ENCODE measurements at places on chromosomes 1 and 21.
A peak's percentile ranks its signal among the peaks of the same experiment; 100 is the strongest.

- DNase-seq, result no peak
Observed at GRCh38 chr1:235749755-235750300, 100.2 kb upstream of the GNG4 start.

DNA sequence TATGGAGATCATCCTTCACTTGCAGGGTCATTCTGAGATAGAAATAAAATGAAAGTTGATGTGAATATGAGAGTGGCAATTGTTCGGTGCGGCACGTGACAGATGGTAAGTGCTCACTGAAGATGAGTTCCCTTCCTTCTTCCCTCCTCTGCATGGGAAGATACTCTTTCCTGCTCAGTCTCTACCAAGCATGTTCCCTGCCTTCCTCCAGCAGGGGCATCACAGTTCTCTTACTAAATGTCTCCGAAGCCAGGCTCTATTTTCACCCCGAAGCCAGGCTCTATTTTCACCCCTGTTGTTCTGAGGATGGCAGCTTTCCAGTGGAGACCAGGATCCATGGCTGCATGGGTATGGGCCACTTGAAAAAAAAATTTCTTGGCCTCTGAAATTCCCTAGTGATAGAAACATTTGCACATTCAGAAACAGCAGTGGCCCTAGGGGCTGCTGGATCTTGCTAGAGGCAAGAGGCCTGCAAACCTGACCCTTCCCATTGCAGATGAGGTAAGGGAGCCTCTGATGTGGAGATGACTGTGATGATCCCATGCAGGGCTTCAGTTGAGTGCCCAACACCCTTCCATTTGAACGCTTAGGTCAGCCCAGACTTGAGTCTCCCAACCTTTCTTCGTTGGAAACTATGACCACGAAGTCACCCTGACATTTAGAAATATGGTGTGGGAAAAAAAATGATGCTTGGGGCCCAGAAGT is 123.7 kb upstream of the HMGB4 start:
- no peak for DNase-seq

GRCh38 chr1:61426885-61427284 is 298.1 kb downstream of the TM2D1 start:
- DNase-seq, result no peak

DNA sequence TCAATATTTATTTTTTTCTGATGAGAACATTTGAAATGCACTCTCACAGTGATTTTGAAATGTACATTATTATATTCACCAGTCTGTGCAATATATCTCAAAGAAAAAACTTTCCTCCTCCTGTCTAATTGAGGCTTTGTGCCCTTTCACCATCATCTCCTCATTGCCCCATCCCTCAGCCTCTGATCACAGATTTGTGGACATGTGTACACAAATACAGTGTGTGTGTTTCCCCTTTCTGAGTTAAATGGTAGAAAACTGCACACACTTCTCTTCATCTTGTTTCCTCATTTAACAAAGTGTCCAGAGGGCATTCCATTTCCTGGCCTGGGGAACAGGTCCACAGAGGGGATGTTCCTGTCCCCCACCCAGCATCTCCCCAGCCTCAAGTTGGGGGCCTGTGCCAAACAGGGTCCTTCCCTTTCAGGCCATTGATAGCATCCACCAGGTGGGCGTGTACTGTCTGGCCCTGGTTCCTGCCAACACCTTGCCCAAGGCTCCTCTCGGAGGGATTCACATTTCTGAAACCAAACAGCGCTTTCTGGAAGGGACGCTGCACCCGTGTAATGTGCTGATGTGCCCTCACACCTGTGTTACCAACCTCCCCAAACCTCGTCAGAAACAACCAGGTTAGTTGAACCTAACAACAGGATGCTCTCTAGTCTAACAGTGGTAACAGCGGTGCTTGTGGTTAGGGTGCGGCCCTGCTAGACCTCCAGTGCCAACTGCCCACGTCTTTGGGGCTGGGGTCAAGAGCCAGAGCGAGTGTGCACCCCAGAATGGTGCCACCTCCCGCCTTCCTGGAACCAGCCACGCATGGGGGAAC is 54.6 kb downstream of the S100B start:
- DNase-seq, result no peak

DNA sequence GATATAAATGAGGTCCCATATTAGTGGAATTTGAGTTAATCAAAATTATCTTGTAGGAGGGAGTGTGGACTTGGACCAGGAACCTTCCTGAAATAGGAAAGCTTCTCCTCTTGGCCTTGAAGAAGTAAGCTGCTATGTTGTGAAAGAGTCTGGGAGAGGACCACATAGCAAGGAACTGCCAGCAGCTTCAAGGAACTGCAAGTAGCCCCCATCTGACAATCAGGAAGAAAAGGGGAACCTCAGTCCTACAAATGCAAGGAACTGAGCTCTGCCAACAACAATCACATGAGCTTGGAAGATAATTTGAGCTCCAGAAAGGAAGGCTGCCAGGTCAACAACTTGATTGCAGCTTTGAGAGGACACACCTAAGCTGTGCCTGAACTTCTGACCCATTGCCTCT is 8.2 kb upstream of the PRMT6 start:
- no peak for DNase-seq

GRCh38 chr1:76835203-76835602 is 32.1 kb upstream of the ST6GALNAC5 start:
- peak; percentile 27 for DNase-seq

- no peak for DNase-seq
Observed at GRCh38 chr1:109818988-109819764, 55.5 kb upstream of the EPS8L3 start.

- DNase-seq, result no peak
Observed at GRCh38 chr1:214319938-214320337, 39.0 kb downstream of the SMYD2 start.

DNA sequence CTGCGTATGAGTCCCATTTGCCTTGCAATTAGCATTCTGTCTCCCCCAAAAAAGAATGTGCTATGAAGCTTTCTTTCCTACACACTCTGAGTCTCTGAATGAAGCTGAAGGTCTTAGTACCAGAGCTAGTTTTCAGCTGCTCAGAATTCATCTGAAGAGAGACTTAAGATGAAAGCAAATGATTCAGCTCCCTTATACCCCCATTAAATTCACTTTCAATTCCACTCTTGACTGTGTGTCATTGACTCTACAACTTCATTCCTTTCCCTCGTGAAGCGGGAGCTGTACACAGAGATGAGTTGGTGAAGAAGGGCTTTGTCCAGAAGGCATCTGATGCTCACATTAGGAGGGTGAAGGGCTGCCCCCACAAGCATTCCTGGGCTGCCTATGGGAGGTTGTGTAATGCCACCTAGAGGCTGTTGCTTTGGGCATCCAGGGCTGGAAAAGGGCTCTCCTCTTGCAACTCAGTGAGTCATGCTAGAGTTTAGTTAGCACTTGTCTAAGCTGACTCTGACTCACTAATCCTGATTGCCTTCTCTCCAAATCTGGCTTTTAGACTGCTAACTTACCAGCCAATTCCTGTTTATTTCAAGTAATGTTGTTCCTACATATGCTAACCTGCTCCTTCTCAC is 1.8 kb downstream of the SPRR1B start:
- peak; percentile 67 for DNase-seq

DNA sequence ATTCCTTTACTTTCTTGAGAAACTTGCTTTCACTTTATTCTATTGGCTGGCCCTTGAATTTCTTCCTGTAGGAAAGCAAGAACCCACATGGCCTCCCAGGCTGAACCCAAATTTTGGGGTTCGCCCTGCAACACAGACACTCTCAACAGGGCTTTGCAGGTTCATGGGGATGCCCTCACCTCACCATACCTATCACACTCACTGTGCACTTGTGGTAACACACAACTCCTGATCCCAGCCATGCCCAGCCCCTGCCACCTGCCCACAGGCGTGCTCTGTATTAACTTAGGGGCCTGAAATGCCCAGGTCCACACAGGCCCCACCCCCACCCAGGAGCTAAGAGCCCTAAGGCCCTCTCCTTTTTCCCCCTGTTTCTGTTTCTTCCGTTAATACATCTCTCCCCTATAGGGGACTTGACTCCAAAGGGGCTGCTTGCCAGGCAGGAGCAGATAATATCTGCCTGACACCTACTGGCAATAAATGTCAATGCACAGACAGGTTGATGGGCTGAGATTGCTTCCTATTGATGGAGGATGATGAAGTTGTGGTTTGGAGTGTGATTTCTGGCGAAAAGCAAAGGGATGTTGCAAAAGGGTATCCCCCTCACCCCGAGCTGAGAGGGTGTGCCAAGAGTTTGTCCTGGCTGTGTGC is 171.5 kb downstream of the AJAP1 start:
- no peak for DNase-seq

GRCh38 chr21:43325968-43326715 is 100.8 kb downstream of the SIK1 start:
- no peak for DNase-seq

DNA sequence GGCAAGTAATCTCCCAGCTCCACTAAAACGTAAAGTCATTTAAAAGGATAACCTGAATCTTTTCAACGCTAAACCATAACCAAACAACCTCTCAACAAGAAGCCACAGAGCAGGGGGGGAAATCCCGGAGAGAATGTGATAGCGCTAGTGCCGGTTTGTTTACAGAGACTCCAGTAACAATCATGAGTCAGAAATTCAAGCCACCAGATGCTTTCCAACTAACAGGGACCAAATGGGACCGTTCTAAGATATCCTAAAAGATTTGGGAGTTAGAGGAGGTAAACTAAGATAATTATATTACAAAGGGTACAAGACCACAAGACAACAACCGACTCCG is 825 bp downstream of the DCAF8 start:
- DNase-seq, result peak; percentile 94

- DNase-seq, result no peak
Observed at GRCh38 chr1:13723810-13724209, 23.8 kb downstream of the PRDM2 start.

GRCh38 chr1:7049913-7050625 is 264.8 kb downstream of the CAMTA1 start:
- DNase-seq, result no peak

DNA sequence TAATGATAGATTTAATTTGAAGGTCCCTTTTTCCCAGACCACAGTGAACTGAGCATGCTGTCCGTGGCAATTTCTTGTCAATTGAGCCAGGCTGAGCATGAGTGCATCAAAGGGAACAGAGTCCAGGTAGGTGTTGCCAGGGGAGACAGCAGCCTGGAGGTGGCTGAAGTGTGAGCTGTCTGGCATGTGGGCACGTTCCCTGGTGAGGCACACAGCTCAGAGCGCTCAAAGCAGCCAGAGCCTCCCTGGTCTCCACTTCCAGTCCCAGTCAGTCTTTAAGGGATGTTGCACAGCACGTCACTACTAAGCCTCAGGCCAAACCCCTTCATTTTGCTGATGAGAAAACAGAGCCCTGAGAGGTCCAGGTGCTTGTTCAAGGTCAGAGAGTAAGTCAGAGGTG is 251.4 kb downstream of the MATN1 start:
- no peak for DNase-seq

DNA sequence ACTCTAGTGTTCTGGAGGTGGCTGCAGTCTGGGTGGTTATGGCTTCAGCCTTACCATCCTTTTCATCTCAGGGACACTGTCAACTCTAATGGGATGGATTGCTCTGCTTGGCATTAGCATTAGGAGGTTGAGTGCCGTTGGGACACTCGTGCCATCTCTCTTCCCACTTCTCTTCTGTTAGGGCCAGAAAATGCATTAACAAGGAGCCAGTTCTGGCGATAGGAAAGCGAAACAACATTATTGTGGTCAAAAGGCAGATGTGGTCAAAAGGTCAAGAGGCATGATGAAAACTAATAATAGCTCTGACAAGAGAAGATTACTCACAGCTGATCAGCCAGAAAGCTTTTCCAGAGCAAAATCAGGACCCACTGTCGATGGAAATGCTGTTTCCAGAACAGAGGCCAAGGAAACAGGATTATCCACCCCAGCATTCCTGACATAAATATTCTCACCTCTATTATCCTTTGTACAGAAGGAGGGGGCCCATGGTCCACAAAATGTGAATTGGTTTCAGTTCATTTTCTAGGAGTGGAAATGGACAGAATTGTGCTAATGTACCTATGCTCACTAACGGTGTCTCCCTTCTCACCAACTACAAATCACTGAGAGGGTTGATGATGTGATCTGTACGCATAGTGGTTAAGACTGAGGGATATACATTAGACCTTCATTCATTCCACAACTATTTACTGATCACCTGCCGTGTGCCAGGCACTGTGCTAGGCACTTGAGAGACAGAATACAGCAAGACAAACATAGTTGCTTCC is 72.0 kb downstream of the ST6GALNAC5 start:
- peak; percentile 41 for DNase-seq

- no peak for DNase-seq
Observed at GRCh38 chr1:233735847-233736246, 121.9 kb downstream of the KCNK1 start.

DNA sequence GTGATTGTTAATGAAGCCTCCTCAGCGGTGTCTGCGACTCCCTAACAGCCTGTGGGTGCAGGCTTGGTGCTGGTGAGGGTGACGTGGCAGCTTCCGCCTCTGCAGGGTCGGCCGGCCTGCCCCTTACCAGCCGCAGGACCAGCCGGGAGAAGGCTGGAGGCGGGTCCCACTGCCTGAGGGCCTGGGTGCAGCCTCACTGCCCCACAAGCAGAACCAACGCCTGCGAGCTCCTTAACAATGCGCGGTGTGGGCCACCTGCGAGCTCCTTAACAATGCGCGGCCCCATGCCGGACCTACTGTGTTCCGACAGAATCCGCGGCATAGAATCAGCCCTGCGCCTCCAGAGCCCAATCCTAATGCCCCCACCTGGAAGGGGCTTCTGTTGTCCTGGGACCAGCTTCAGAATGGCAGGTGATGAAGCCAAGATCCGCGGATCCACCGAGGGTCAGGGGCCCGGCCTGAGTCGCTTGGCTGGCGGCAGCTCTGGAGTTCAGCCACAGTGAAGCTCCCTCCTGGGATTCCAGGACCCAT is 54.4 kb upstream of the AJAP1 start:
- DNase-seq, result no peak

DNA sequence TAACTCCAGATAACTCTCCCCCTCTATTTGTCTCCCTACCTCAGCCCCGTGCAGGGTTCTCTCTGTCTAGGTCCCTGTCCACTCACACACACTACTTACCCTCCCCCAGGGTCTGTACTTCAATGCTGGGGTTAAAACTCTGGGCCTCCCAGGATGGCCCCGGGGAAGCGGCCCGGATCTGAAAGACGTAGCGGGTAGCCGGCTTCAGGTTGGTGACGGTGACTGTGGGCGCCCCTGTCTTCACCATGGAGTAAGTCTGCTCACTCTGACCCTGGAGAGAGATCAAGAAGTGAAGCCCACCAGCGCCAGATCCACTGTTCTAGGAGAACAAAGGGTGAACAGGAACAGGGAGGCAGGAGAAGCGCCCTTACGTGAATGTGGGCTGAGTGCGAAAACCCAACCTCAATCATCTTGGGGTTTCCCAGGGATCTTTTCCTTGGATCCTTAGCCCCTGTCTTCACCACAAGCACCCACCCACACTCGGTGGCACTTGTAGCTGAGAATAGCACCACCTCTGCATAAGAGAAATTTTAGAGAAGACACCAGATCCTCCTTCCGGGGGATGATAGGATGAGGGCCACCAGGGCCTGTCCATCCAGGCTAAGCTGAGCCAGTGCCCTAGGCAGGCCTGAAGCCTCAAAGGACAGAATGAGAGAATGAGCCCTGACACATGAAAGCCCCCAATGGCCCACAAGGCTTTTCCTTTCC is 33.5 kb downstream of the EPHA10 start:
- DNase-seq, result no peak

Data from A172 (cell line).